Stimulated activated CD8-positive, alpha-beta memory T cell treated with anti-CD3 and anti-CD28 coated beads, Interleukin-4, amount 100 ng/mL, for 4 hours (primary cell): ENCODE measurements at places on chromosomes 11 and 22.
A peak's percentile ranks its signal among the peaks of the same experiment; 100 is the strongest.

GRCh38 chr11:128925250-128925600 lies 17.4 kb downstream of the TP53AIP1 start:
- DNase-seq = no peak

DNA sequence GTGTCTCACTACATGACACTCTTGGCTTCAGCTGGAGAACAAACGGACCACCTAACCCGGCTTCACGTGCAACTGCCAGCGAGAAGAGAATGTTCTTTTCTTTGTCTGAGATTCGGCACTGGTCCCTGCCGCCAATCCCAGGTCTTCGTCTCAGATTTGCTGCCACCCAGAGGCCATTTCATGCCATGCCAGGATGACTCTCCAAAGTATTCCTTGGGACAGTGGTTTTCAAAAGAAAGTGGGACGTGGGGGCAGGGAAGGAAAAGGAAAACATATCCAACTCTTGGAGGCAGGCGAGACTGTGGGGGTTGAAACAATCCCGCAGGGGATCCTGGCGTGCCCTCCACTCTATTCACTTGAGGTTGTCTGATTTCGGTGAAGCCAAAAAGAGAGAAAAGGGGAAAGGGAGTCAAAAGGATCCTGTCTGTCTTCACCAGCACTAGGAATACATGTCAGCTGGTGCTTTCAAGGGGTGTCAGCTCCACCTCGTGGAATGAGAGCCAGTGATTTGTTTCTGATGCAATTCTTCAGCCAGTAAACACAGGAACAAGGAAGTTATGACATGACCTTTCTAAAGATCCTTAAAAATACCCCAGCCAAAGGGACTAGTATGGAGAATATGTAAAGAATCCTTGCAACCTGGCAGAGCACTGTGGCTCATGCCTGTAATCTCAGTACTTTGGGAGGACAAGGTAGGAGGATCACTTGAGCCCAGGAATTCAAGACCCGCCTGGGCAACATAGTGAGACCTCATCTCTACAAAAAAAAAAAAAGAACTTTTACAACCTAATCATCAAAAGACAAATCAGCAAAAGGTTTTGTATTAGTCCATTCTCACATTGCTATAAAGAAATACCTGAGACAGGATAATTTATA lies 41.0 kb upstream of the APLNR start:
- DNase-seq = no peak

DNA sequence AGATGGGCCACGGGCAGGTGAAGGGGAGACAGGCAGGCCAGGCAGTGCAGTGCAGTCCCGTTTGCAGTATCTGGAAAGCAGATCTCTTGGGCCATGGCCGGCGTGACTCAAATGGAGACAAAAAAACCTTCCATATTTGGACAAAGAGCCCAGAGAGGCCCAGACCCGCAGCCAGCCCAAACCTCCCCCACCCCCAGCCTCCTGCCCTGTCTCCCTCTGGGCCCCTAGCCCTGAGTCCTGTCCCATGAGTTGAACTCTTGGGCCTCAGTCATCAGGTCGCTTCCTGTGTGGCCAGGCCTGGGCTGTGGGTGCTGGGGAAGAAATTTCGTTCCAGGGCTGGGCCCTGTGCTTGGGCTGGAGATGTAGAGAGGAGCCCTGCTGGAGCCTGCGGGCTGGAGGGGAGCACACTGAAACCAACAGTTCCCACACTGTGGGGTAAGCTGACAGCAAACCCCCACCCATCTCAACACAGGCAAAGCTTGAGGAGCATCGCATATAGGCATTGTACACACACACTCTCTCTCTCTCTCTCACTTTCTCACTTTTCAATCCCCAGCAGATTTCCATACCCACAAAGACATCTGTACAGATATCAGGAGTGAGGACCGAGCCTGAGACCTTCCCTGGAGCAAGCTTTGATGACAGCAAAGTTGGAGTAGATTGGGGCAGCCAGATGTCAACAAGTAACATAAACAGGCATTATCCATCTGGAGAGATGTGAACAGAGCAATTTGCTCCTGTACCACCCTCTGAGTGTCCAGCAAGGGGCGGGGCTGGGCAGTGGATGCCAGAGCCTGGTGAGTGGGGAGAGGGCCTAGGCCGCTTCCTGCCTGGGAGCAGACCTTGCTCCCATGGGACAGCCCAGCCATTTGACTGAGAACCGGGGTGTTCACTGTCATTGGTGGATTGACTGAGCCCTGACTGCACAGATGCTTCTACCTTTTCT lies 17.2 kb downstream of the ARHGEF17 start:
- no peak for DNase-seq

GRCh38 chr11:19551457-19551856 lies 161.2 kb upstream of the NAV2 start:
- no peak for DNase-seq

DNA sequence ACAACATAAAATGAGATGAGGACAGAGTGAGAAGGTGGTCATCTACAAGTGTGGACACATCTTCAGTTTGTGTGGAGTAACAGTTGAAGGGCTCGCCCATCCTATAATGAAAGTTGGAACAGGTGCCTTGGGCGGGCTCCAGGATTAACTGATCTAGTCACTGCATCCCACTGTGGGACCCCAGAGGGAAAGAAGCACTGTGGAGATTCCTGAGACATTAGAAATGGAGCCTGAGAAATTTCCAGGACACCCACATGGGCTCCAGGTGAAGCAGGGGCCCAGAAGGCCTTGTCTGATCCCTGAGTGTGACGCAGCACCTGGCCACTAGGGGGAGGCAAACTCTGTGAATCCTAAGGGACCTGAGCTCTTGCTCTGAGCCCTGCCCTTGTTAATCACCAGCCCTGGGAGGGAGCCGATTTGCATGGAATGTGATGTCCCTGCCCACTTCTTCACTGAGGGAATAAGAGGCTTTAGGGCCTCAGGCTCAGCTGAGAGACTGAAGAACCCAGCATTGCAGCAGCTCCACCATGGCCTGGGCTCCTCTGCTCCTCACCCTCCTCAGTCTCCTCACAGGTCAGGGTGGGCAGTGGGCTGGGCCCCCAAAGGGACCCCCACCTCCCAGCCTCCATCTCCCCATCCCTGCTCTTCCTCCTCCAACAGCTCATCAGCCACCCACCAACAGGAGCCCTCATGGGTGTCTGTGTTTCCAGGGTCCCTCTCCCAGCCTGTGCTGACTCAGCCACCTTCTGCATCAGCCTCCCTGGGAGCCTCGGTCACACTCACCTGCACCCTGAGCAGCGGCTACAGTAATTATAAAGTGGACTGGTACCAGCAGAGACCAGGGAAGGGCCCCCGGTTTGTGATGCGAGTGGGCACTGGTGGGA lies 98.4 kb downstream of the VPREB1 start:
- DNase-seq = peak; percentile 24

GRCh38 chr11:134888821-134889220 lies 476.8 kb upstream of the B3GAT1 start:
- no peak for DNase-seq

- no peak for DNase-seq
These were observed 8.9 kb upstream of the FXYD2 start for GRCh38 chr11:117833401-117833891.

DNA sequence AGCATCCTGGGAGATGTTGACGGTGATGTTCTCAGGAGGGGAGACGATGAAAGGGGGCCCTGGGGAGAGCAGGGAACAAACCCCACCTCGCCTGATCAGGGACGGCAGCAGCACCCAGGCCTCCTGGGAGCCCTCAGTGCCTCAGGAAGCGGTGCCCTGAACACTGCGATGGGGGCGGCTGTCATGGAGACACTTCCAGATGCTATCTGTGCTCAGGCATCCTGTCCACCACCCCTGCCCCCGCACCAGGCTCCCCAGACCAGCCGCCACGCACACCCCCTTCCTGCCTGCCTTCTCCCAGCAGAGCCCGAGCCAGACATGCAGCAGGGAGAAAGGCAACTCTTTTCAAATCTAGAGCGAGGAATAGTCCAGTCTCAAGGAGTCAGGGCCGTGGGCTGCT lies 20.6 kb downstream of the IGSF9B start:
- DNase-seq = no peak

DNA sequence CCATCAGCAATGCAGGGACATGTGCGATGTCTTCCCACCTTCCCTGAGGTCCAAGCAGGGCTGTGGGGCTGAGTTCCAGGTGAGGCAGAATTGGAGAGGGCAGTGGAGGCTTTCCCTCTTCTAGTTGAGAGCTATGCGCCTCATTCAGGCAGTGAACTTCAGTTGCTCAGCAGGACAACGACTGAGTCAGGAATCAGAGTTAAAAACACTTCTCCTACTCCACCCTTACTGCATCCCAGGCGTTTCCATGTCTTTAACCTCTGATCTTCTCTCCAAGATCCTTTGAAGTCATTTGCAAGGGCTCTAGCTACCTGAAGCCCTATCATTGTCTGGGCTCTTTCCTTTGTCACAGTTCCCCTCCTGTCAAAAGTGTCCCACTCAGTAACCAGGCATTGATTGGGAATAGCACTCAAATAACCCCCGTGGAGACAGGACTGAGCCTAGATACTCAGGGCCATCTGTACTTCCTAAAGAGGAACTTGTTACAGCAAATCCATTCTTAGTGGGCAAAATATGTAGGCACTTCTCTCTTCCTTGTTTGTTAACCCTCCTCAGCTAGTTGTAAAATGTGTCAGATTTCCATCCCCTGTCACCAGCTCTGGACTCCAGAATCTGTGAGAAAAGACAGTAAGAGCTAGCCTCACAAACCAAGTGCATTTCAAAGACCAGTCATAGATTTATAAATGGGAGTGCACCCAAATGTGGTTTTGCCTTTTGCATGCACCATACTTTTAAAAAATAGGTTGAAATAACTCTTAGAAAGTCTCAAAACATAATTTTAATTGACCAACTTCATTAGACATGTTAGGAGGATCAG lies 72.5 kb upstream of the MYO18B start:
- DNase-seq = no peak

- DNase-seq = no peak
These were observed 11.0 kb downstream of the CSDC2 start for GRCh38 chr22:41571786-41572185.

- DNase-seq = no peak
These were observed 81.7 kb downstream of the BARX2 start for GRCh38 chr11:129457321-129457720.

DNA sequence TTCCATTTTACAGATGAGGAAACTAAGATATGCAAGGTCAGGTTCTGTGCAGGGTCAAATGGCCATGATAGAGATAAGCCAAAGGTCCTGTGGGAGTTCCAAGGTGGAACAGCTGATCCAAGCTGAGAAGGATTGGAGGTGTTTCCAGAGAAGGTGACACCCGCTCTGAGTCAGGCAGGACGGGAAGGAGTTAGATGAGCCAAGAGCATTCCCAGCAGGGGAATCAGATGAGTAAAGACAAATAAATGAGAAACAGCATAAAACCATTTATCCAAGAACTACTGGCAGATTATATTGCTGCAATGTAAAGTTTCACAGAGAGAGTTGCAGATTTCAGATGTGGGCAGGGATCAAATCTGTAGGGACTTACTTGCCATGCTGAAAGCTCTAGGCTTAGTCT lies 18.9 kb upstream of the HEPHL1 start:
- DNase-seq = no peak

DNA sequence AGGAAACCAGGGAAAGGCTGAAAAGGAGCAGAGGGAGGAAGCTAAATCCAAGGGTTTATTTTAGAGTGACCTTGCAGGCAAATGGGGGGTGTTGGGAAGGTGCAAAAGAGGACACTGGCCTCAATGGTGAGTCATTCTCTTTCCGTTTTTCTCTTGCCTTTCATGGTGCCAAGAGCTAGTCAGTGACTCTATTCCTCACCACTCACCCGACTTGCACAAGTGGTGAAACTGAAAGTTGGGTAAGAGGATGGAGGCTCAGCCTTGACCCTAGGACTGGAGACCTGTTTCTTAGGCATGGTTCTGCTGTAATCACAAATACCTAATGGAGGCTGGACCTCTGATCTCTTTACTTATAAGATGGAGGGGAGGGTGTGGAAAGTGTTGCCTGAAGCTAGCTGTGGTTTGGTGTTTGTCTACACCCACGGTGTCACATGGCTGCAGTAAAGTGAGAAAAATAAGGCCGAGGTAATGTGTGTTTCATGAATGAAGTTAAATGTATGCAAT lies 67.3 kb upstream of the CREB3L1 start:
- no peak for DNase-seq

DNA sequence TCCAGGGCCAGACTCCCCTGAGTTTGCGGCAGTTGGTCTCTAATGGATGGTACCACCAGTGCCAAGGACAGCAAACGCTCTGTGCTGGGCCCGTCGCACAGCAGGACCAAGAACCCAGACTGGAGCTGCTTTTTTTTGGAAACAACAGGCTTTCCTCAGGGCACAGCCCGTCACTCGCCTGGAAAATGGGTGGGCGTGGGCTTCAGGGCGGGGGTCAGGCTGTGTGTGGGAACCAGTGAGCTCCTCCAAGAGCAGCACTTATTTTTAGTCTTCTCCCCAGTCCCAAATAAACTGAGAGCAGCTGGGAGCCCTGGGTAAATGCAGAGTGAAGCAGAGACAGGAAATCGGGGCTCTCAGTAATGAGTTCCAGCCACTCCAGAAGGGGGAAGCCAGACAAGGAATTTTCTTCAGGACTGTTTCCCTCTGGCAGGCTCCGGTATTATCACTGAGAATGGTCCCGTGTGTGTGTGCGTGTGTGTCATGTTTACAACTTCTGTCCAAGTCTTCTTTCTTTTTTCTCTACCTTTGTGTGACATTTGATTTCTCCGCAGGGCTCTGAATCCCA lies 63.0 kb downstream of the PPFIBP2 start:
- no peak for DNase-seq

DNA sequence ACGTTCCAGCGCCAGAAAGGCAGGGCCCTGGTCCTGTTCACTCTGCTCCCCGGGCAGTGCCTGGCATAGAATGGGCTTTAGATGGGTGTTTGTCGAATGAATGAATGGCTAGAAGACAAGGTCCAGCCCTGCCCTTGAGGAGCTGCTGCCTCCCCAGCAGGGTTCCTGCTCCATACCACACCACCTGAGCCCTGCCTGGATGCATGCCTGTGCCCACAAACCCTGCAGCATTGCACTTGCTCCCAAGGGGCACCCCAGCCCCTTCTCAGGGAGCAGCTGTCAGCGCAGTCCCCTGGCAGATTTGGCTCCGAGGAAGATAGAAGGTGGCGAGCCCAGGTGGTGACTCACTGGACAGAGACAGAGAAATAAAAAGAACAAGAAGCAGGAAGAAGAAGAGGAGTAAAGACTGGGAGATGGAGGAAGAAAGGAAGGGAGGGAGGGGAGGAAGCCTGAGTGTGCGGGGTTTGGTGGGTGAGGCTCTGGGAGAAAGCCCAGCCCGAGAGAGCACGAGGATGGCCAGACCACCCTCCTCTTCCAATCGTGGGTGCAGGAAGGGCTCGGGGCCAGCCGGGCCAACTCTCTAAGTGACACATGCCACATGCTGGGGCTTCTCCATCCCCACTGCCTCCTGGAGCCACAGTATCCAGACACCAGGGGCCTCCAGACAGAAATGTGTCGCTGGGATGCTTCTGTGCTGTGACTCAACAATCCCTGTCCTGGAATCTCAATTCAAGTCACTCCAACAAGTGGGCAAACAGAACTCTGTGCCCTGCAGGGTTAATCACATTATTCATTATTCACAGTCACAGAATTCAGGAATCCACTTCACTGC lies 1474.3 kb downstream of the BRD1 start:
- DNase-seq = no peak

DNA sequence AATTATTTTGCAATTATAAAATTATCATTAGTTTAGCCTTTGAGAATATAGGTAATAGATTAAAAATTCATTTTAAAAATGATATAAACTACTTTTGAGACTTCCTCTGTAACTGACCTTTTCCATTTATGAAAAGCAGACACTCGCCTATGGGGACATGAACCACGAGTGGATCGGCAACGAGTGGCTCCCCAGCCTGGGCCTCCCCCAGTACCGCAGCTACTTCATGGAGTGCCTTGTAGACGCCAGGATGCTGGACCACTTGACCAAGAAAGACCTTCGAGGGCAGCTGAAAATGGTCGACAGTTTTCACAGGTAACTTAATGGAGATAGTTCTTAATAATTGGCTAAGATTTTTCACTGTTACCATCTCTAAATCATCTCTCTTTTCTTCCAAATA lies 26.3 kb upstream of the CTTN start:
- DNase-seq = no peak
